ENCODE measurements at places on chromosomes 2 and 18.

GRCh38 chr18:24999650-25000267 lies 352.2 kb downstream of the ZNF521 start:
- DNase-seq = no peak

- DNase-seq = no peak
These were observed 71.7 kb downstream of the LONRF2 start for GRCh38 chr2:100250645-100251044.

- DNase-seq = no peak
These were observed 162.8 kb downstream of the LRP1B start for GRCh38 chr2:141967980-141968379.

GRCh38 chr2:85419009-85419675 lies 628 bp downstream of the SH2D6 start:
- DNase-seq = no peak

GRCh38 chr2:142189501-142189900 lies 58.7 kb upstream of the LRP1B start:
- DNase-seq = no peak

GRCh38 chr18:79871026-79871390 lies 73.3 kb downstream of the KCNG2 start:
- DNase-seq = no peak

GRCh38 chr18:7585276-7585670 lies 18.2 kb downstream of the PTPRM start:
- DNase-seq = no peak

- DNase-seq = no peak
These were observed 29.5 kb upstream of the BZW1 start for GRCh38 chr2:200782251-200782650.

DNA sequence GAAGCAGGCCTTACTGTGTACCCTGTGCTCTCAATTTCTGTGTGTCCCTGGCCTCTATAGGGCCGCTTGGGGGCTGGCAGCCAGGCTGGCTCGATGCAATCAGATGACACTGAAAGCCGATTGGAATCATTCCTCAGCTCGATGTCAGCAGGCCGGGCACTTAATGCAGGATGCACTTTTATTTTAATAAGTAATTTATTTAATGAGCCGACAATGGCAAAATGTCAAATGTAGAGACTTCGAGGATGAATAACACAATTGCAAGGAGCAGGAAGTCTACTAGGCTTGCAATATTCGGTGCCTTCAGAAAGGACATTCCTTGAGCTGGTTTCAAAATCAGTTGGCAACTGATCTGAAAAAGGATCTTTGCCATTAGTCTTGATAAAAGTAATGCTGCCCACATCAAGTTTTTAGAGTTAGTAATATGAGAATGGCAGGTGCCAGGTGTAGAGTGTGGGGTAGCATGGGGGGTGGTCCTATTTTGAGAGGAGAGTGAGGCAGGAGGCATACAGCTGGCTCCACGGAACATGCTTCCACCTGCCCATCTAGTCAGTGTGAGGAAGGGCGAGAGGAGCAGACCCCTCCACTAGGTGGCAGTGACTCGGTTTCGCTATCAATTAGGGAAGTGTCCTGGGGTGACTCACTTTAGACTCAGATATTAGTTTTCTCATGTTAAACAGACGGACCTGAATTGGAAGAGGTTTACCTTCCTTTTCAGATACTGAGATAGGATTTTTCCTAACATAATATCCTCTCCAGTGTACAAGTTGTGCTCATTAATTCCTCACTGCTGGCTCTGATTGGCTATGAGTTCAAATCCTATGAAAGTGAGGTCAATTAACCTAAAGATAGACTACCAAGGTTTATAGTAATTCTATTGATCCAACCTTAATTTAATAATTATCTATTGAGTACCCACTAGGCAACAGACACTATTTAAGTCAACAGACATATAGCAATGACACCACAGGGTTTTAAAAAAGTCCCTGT lies 80.9 kb downstream of the NABP1 start:
- DNase-seq = no peak

GRCh38 chr2:109407276-109408042 lies 206.3 kb downstream of the SEPTIN10 start:
- no peak for DNase-seq

- DNase-seq = no peak
These were observed 137.6 kb downstream of the TNS1 start for GRCh38 chr2:217864963-217865772.

- DNase-seq = no peak
These were observed 2.4 kb upstream of the NTSR2 start for GRCh38 chr2:11672407-11672806.

- peak; percentile 27 for DNase-seq
These were observed 46.6 kb upstream of the AMMECR1L start for GRCh38 chr2:127932199-127932876.

DNA sequence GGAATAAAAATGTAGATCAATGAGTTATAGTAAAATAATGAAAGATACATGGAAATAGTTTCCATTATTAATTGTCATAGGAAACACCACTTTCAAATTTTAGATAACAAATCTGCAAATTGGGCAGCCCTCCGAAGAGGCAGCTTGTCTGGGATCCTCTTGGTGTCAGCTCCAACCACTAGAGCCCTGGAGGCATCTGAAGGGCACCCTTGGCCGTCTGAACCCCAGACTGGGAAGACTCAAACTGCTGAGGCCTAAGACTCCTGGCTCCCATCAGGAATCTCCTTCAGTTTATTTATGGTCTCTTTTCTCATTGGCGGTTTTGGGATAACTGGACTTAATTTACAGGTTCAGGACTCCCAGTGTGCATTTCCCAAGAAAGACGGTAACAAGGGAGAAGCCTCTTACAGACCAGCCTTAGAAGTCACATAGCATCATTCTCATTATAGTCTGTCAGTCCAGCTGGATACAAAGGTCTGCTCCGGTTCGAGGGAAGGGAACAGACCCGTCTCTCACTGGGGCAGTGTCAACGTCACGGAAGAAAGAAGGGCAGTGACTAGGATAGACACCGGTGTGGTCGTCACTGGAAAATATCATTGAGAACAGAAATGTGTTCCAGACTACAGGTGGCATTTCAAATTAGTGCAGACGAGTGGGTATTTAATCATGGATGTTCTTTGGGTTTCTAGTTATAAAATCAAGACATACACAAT lies 390.7 kb upstream of the NETO1 start:
- no peak for DNase-seq

DNA sequence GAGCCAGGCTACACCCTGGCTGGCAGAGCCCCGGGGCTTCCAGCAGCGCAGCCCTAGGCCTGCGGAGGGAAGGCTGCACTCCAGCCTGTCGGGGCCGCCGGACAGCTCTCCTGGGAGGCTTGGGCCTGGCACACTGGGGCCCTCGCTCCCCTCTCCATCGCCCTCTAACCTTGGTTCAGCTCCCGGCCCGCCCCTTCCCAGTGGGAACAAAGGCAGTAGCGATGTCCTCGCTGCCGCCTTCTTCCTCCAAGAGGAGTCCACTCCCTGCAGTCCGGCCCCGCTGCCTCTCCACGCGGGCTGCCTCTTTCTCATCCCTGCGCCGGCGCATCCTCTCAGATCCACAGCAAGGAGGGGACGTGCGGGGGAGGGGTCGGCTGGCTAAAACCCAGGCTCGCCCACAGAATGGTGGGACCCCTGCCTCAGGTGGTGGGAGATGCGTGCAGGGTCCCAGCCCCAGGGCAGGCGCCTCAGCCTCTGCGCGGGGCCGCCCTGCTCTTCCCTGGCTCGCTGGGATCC lies 138.1 kb downstream of the TWIST2 start:
- DNase-seq = no peak

DNA sequence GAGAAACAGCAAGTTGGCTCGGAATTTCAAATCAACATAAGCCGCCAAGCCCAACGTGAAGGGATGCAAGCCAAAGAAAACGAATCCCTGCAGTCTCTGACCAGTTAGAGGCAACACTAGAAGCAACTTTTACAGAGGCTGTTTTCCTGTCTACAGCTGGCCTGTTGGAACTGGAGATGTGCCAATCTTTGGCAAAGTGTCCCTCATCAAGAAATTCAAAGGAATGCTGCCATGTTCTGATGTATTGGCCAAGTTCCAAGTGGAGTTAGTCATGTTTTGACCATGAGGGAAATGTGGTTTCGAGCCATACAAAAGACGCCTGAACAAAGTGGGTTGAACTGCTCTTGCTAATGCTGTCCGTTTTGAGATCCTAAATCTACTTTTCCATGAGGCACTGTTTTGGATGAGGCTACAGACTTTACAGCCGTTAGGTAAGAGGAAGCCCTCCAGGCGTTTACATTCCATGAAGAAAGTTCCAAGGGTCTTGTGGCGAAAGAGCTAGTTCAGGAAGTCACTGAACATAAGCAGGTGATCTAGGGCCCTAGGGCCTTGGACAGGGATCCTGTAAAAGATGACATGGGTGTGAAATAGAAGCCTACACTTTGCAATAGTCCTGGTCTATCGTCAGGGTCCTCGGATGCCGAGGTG lies 140.7 kb upstream of the PXDN start:
- DNase-seq = no peak

DNA sequence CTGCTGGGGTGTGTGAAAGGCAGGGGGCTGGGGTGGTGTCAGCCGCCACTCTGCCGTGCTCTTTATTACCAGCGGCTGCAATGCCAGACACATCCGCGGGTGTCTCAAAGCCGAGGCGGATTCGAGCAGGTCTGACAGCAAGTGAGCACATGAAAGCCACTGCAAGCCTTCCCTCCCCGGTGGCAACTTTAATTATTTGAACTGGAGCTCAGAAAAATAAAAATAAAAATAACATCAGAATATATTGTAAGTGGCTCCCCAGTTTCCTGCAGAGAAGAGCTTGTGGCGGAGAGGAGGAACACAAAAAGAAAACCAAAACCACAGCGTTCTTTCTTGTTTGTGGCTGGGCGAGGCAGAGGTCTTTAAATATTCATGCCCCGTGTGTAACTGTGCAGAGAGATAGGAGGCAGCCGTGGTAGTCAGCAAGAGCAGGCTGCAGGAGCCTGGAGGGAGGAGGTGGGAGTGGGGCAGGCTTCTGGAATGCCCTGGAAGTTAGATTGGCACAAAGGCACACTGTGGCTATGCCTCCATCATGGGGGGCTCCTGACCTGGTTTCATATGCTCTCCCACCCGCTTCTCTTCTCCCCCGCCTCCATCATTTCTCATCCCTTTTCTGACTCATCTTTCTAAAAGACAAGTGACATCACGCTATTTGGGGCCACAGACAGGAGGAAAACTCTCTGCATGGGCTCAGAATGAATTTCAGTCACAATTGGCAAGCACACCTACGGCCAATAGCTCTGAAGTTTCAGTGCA lies 199.8 kb downstream of the CLIP4 start:
- no peak for DNase-seq

DNA sequence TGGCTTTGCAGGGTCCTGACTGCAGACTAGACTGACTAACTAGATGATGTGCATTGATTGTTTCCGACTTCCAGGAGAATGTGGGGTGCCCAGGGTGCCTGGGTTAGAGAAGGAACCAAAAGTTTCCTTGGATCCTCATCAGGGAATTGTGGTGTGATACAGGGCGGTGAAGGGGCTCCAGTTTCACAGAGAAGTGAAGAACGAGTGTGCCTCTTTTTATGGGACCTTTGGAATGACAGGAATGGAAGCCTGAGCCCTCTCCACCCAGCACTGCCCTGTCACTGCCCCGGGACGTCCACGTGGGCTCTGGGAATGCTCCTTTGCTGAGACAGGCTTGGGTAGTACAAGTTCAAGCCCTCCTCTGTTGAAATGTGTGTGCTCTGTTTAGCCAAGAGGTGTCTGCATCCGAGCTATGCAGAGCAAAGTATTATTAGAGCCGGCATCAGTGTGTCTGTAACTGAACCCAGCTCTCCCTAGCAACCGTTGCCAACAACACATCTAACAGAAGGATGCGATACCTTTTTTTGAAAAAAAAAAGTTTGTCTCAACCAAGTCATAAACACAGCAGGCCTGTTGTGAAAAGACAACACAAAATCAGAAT lies 183.6 kb downstream of the SMAD7 start:
- DNase-seq = no peak

- DNase-seq = no peak
These were observed 465.5 kb downstream of the XIRP2 start for GRCh38 chr2:167353605-167354280.

DNA sequence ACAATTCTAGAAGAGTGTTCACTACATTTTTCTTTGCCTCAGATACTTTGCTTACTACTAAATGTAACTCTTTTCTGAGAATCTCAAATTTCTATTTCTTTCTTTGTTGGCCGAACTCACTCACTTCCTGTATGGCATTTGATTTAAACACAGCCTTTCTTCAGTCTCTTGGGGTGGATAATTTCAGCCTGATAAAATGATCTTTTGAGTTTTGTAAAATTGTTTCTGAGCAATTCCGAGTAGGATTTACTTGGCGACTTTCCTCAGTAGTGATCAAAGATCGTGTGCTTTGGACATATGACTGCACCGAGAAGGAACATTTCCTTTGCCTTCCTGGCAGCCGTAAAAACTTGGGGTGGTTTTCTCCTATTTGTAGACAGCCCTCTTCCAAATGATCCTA lies 127.4 kb downstream of the DCDC2C start:
- no peak for DNase-seq

DNA sequence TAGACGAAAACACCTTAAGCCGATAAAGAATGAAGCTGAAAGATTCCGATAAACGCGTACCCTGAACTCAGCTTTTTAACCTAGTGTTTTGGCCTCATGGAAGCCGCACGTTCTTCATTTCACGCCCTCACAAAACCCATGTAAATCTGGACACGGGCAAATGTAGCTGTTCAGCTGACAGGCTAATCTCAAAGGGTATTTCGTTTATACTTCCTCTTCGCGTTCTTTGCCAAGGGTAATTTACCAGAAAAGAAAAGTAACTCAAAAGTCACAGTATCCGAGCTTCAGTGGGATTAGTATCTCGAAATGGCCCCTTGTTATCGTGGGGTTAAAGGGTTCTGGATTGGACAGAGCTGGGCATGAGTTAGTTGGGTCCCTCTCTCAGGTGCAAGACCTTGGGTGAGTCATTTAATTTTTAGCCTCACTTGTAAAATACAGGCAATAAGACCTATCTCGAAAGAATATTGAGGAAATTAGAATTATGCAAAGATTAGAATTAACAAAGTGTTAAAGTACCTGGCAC lies 22.0 kb upstream of the STPG4 start:
- no peak for DNase-seq

DNA sequence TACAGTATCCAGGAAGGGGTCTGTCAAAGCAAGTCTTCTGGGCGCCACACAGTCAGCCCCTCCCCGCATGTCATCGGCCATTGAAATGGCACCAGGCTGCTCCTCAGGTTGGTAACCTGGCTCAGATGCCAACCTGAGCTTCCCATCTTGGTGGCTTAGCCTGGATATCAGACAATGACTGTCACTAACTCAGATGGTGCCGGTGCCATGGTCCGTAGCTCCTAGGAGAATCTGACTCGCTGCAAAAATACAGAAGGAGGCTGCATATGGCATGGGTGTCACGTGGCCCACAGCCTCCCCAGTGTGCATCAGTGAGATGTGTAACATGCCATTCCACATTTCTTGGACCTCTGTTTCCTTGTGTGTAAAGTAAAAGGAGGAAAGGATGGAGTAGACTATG lies 3.2 kb downstream of the NOSTRIN start:
- DNase-seq = no peak

- no peak for DNase-seq
These were observed 8.7 kb upstream of the B3GNT2 start for GRCh38 chr2:62187246-62187645.

DNA sequence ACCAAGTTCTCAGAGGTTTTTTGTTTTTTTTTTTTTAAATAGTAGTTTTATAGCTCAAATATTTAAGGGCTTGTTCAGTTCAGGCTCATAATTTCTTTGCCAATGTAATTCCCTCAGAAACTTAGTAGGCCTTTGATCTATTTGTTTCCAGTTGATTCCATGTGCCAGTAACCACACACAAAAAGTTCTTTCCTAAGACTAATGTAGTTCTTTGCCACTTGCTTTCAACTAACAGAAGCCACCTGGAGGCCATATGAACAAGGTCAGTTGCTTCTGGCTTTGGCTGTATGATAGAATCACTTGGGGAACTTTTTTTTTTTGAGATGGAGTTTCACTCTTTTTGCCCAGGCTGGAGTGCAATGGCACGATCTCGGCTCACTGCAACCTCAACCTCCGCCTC lies 100.7 kb downstream of the DTNB start:
- no peak for DNase-seq

All from AG09319 (cell line).